ENCODE measurements at places on chromosomes 7 and 10.

- DNase-seq = no peak
Observed at GRCh38 chr7:132446260-132446659, 130.0 kb downstream of the PLXNA4 start.

DNA sequence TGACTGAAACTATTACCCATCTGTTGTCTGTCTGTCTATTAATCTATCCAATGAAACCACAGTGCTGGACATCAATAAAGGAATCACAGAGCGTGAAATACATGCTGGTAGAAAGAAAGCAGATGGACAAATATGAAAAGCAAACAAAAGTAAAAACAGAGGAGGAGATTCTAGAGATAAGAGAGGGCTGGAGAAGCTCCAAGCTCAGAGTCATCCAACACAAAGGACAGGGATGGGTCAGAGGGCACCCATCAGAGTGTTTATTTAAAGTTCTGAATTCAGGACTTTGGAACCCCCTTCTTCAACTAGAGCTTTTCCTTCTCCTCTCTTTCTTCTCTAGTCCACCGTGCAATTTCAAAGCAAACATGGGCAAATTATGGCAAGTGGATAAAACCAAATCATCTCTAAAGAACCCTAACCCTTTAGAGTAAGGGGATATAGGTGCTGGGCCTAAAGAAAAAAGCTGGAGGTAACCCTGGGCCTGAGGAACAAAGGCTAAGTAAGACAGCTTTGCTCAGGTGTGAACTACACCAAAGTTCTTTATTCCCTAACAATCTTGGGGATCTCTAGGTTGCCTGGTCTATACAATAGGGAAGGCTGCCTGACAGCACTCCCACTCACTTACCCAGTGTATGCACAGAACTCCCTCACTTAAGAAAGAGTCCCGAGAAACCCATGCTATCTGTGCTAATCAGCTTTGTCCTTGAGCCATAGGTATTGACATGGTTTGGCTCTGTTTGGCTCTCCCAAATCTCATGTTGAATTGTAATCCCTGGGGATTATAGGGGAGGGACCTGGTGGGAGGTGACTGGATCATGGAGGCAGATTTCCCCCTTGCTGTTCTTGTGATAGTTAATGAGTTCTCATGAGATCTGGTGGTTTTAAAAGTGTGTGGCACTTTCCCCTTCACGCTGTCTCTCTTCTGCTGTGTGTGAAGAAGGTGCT lies 97.0 kb downstream of the BAMBI start:
- DNase-seq = peak; percentile 19

- DNase-seq = peak; percentile 39
Observed at GRCh38 chr10:43304687-43305333, 37.9 kb upstream of the RASGEF1A start.

GRCh38 chr10:21746118-21746517 lies 212.1 kb downstream of the MLLT10 start:
- DNase-seq = no peak

DNA sequence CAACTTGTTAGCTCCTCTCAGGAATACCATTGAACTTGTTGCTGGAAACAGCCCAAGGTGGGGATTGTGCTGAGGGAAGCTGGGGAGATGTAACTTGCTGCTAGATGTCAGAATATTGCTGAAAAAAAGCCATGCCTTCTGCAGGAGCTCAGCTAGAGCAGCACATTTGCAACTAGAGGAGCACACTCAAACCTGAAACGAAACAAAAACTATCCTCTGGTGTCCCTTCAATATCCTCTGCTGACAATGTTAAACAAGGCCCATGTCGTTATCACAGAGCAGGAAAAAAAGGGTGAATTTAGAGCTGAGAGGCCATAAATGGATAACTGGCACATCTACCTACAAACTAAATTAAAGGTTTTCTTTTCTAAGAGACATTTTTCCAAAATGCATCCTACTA lies 53.7 kb upstream of the MACC1 start:
- DNase-seq = no peak

DNA sequence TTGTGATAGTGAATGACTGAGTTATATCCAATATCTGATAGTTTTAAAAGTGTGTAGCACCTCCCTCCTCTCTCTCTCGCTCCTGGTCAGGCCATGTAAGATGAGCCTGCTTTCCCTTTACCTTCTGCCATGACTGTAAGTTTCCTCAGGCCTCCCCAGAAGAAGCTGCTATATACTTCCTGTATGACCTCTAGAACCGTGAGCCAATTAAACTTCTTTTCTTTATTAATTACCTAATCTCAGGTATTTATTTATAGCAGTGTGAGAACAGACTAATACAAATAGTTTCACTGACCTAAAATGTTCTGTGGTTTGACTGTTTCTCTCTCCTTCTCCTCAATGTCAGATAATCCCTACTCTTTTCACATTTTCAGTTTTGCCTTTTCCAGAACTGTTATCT lies 321.3 kb upstream of the MBL2 start:
- no peak for DNase-seq

DNA sequence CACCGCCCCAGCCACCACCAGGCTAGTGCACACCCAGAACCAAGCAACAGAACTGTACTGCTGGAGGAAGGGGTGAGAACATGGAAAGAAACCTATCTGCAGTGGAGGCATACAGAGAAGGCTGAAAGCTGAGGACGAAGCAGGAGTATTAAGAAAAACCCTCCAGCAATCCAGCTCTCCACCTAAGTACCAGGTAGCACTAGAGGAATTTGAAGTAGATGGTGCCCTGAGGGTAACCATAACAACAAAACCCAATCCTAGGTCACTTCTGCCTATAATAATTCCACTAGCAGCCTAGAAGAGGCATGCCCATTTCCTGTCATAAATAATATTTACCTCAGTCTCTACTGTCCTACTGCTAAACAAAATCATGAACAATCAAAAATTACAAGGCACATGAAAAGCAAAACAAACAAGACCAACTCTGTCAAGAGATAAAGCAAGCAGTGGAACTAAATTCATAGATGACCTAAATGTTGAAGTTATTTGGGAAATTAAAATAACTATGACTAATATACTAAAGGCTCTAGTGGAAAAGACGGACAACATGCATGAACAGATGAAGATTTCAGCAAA lies 51.1 kb downstream of the HYCC1 start:
- DNase-seq = no peak

DNA sequence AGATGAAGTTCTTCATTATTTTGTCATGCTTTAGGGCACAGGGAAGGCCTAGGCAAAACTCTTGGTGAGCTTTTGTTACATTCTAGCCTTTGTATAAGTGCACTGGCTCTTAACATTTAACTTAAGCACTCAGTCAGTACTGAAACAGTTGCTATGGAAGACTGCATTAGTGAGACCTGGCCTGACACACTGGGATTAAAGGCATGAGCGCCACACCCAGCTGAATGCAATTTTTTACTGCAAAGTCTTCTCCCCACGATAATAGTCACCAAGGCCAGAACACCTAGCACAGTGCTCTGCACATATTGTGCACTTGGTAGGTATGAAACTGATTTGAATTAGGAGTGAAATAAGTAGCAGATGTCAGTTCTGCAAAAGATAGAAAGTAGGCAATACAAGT lies 41.2 kb upstream of the ZNF138 start:
- no peak for DNase-seq

DNA sequence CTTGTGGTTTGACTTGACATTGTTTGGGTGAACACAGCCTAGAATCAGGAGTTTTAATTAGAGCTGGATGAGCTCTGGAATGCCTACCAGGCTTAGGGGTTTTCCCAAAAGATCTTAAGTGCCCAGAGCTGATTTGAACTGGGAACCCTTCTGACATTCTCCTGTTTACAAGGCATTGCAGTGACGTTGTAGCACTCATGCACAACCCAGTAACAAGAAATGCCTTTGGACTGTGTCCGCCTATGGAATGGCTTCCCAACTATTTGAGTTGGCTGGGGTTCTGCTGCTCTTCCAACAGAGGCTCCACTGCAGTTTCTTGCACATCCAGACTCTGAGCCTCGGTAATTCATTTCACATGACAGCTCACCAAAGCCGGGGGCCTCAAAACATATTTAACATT lies 76.7 kb upstream of the MKX start:
- no peak for DNase-seq

DNA sequence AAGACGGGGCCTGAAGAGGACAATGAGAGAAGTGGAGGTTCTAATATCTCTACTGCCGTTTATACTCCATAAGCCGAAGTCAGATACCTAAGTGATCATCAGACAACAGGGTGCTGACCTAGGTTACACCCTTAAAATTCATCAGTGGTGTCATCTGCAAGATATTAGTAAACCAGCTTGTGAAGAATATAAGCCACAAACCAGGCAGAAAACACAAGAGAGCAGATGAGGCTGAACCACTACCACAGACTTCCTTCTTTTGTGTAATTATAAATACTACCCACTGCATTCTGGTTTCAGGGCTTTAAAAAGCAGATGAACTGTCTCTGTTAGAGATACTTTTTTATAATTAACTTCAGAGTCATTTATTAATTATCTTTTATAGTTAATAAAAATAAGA lies 69.0 kb upstream of the LRRC17 start:
- DNase-seq = no peak

DNA sequence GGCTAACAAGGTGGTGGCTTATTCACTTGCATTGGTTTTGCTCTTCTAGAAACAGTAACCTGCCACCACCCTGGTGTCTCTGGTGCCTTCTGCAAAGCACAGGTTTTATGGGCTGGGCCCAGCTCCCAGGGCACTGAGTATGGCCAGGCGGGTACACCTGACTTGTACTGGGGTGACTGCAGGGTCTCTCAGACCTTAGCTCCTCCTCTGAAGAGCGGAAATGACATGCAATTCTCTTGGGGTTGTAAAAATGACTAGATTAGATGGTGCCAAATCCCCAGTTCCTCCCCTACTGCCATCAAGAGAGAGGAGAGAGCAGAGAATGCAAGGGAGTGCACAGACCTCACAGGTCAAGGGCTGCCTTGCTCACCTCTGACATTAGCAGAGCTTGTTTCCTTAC lies 14.7 kb downstream of the ESYT2 start:
- DNase-seq = no peak

- DNase-seq = no peak
Observed at GRCh38 chr10:130339091-130339490, 202.9 kb downstream of the GLRX3 start.

DNA sequence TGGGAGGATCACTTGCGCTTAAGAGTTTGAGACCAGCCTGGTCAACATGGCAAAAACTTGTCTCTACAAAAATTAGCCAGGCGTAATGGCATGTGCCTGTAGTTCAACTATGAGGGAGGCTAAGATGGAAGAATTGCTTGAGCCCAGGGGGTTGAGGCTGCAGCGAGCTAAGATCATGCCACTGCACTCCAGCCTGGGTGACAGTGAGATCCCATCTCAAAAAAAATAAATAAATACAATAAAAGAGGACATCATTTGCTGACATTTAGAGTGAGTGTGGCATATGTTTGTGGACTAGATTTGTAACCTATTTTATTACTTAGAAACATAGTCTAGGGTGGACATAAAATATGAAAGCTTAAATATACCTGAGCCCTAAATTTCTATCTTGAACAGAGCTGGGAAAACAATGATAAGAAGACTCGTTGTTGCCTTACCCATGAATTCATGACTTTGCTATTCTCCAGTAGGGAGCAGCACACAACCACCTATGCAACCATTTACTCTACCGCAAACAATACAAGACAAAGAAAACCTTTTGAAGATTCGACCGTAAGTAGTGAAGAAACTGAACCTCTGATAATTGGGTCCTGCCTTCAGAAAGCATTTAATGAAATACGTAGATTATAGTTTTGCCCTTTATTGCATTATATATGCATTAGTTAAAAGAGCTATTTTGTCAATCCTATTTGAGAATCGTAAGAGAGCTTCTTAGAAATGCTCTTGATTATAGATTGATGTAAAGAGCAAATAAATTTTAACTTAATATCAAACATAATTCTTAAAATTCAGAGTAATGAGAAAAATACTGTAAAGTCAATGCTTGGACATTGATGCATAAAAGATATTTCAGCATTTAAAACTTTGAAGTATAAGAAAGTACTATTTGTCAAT lies 83.5 kb downstream of the GNAT3 start:
- DNase-seq = peak; percentile 78

DNA sequence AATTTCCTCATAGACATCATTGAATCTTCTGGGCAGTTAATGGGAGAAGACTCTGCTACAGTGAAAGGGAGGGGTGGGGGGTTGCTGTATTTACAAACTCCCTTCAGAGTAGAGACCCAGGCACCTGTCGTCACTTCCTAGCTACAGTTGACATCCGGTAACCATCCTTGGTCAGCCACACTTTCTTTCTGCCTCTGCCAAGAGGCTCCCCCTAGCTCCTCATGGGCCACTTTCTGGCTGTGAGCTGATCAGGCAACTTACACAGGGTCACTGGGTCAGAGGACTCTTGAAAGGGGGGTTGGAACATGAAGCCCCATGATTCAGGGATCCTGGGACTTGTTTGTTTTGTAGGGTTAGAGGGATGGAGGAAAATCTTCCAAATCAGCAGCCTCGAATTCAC lies 1.2 kb downstream of the TECPR1 start:
- no peak for DNase-seq

DNA sequence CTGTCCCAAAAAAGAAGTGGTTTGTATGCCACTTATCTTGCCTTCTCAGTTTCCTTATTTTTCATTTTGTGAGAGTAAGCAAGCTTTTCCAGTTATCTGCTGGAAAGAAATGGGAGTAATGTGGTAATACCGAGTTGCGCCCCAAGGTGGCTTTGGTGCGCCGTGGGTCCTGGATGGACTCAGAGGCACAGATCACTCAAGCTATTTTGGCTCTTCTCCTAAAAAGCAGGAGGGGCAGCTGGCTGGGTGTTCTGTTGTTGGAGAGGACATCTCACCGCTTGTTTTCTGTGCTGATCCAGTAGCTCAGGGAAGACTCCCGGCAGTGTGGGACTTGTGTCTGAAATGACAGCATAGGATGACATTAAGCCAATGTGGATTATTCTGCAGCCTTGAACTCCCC lies 16.4 kb downstream of the PRKRIP1 start:
- DNase-seq = no peak

DNA sequence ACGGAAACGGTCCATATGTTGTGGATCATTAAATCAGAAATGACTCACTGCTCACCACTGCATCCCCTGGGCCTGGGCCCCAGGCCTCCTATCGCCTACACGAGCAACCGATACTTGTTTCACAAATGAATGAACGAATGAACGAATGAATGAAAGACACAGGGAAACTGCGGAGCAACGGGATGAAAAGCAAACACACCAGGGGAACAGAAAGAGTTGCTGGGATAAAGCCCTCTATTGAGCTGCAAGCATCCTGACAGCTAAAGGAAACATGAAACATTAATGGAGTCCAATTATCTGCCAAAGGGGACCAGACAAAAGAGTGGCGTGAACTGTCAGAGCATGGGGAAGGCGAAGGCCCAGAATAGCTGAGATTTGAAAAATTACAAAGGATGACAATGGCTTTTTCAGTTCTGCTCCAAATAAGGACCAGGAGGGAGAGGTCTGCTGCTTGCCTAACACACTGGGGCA lies 92.1 kb downstream of the GRB10 start:
- no peak for DNase-seq
